ENCODE measurements at places on chromosomes 12 and 14.
A peak's percentile ranks its signal among the peaks of the same experiment; 100 is the strongest.

DNA sequence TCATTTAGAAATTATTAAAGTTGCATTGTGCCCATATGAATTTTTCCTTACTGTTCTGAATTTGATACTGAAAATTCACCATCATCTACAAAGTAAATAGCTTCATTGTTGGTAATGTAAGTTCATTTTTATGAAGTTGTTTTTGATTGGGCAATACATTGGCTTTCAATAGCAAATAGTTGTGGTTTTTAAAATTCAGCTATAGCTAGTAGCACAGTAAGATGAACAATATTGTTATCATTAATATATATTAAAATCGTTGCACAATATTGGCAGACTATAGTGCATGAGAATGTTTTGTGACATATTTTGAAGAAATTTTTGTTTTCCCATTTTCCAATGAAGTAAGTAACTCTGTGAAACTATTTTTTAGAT is 575.0 kb downstream of the PRKD1 start:
- no peak for DNase-seq

- DNase-seq: no peak
Observed at GRCh38 chr12:16072678-16073077, 161.5 kb downstream of the DERA start.

DNA sequence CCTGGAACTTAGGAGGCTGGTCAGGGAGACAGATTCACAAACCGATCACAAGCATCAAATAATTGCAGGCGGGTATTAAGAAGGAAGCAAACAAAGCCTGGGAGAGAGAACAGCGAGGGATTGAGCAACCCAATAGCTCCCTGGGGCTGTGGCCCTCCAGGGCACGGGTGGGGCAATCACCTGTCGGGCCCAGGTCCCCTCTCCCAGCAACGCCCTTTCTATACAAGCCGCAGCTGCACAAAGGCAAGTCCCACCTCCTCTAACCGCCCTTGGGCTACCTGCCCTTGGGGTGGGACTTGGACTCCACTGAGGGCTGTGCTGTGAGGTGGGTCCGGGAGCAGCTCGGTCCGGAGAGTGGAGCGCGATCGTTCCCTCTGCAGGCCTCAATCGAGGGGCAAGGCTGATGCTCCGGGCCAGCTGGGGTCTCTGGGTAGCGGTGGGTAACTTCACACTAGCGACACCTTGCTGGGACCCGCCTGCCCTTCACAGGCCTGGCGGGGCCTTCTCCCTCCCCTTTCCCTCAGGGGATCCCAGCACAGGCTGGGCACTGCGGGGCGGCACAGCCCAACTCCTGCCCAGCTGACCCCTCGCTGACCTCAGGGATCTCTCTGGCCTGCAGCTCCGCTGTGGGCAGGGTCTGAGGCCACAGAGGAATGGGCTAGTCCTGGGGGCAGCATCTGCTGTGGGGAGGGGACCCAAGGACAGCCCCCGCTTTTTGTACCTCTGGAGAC is 8.0 kb downstream of the PHB2 start:
- no peak for DNase-seq

GRCh38 chr14:54450535-54450934 is 9.4 kb upstream of the CNIH1 start:
- DNase-seq: no peak

DNA sequence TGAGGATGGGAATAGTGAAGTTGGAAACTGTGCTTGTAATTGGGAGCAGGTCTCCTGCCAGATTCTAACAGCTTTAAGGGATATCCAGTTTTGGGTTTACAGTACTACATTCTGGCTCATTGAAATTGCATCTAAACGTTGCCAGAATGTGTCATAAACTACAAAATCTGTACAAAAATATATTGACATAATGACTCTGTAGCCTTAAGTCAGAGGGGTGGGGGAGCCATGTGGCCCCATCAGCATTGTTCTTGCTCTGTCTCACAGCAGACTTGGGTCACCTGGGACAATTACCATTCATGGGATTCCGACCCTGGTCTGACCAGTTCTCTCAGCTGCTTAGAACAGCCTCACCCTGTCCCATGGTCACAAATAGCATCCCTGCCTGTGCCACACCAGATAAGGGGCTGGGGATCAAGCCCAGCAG is 43.3 kb upstream of the MED13L start:
- no peak for DNase-seq

- no peak for DNase-seq
Observed at GRCh38 chr14:68521961-68522509, 270.8 kb downstream of the ZFP36L1 start.

DNA sequence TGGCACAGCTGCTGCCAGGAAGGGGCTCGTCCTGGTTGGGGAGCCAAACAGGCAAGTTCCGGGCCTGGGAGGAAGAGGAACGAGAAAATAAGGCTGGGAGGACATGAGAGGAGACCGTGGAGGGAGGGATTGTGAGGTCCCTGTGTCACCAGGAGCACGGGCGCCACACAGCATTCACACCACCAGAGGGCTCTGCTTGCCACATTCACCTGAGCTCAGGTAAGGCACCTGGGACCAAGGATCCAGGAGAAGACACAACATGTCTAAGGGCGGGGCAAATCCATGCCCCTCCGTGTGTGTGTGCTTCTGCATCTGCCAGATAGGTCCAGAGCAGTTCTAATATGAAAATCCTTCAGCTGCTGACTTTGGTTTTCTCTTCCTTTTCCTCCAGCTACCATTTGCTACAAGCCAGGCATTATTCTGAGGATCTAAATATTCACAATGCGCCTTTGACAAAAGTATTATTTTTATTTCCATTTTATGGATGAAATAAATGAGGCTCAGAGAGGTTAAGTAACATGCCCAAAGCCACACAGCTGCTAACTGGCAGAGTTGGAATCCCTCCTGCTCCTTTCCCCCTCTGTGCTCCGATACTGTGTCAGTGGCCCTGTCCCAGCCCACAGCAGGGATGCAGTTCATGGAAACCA is 14.6 kb downstream of the RAPGEF3 start:
- DNase-seq: peak; percentile 68

DNA sequence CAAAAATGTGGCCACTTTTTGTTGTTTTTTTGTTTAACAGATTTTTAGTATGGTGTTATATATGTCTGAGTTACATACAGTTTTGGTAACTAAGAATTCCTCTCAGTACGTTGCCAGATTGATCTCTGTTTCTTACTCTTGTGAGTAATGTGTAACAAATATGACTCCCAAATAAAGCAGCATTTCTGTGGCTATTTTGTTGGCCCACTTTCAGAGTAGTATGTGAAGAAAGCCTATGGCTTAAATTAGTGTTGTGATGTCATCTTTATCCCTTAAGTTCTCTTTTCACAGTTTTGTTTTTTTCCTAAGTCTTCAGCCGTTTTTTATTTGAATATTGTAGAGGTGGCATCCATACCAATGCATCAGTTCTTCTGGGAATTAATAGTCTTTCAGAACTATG is 10.7 kb downstream of the PCNX4 start:
- DNase-seq: no peak

GRCh38 chr12:101813117-101813516 is 17.6 kb downstream of the GNPTAB start:
- DNase-seq: no peak

GRCh38 chr14:57287745-57288144 is 19.0 kb downstream of the AP5M1 start:
- DNase-seq: no peak

DNA sequence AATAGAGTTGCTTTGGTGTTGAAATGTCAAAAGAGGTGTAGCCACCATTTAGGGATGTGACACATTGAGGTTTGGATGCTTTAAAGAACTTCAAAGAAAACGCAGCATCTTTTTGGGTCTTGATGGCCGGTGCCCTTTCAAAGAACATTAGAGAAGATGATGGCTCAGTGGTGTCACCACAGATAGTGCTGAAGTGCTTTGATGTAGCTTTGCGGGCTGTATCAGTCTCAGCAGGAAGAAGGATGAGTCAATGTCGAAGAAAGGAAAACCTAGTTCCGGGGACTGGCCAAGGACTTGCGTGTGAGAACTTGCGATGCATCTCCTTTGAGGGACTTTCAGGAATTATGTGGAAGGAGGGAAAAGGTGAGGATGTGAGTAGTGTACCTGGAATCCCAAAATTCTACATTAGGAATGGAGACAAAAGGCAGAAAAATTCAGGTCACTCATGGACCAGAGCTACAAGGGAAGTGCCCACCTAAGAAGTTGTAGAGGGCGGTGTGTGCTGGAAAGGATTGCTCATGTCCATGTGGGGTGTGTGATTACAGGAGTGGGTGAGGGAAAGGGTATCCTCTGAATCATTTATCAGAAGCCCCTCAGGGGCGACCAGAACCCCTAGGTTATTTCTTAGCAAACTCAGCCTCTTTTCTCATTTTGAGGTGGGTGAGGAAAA is 39.7 kb upstream of the GZMB start:
- DNase-seq: peak; percentile 57

GRCh38 chr12:31897781-31898503 is 61.3 kb upstream of the RESF1 start:
- no peak for DNase-seq

- DNase-seq: no peak
Observed at GRCh38 chr12:6390084-6390799, 6.3 kb downstream of the LTBR start.

DNA sequence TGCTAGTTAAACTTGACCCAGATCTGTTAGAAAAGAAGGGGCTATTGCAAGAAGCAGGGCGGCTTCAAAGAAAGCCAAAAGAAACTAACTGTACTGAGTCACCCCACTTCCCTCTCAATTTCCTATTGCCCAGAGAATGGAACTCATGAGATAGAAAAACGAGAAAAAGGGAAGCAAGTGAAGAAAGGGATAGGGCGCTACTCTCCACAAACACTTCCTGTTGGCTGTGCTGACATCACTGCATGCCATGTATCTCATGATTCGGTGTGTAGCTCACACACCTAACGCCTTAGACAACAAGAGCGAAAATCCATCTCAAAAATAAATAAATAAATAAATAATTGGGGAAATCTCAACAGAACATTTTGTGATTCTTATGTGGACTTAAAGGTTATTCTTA is 13.0 kb upstream of the P2RX4 start:
- DNase-seq: no peak

DNA sequence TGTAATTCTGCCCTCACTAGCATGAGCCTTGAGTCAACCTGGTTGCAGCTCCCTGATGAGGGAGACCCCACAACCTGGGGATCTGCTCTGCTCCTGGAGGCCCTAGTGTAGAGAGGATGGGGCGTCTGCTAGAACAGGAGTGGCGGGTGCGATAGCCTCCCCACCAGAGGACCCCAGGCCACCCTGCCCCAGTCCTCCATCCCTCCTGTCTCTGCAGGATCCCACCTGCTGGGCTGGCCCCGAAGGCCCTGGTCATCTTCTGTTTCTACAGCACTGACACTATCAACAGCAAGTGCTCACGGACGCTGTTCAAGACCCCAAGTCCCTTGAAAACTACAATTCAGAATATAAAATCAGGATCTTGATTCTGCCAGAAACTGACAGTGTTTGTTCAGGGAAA is 15.2 kb downstream of the ANHX start:
- no peak for DNase-seq

GRCh38 chr12:44307506-44308168 is 471.8 kb downstream of the TMEM117 start:
- DNase-seq: no peak

- DNase-seq: no peak
Observed at GRCh38 chr14:22753586-22753985, 12.9 kb upstream of the OXA1L start.

- no peak for DNase-seq
Observed at GRCh38 chr12:46556105-46556559, 183.6 kb upstream of the SLC38A2 start.

DNA sequence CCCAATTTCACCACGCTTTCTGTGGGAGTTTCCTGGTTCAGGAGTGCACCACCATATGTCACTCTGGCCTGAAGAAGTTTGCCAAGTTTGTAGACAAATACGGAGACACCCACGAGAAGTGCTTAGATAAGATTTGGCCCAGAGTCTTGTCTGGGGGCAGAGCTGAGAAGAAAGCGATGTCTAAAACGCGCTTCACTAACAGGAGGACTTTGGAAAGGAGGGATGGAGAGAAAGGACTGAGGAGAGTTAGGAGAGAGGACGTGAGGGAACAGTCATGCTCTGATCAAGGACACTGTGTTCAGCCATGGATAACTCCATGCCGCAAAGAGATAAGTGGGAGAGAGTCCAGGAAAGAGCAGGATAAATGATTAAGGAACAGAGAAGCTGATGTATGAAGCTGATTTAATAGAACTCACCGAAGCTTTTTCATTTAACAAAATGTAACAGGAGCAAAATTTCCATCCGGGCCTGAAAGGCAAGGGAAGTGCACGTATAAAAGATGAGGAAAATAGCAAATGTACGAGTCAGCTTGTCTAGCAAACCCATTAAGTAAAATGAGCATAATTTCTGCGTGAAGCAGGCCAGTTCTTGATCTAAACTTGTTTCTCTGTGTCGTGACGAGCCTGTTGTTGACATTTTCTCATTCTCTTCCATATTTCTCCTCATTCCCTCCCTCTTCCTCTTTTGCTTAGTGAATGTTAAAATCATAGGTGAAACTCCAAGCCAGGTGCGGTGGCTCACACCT is 23.4 kb upstream of the MAP3K9 start:
- no peak for DNase-seq

- DNase-seq: no peak
Observed at GRCh38 chr12:25830456-25830855, 128.0 kb upstream of the RASSF8 start.

GRCh38 chr12:9928607-9929006 is 3.6 kb downstream of the CLEC2A start:
- no peak for DNase-seq

GRCh38 chr12:66623455-66623854 is 55.4 kb downstream of the GRIP1 start:
- no peak for DNase-seq

DNA sequence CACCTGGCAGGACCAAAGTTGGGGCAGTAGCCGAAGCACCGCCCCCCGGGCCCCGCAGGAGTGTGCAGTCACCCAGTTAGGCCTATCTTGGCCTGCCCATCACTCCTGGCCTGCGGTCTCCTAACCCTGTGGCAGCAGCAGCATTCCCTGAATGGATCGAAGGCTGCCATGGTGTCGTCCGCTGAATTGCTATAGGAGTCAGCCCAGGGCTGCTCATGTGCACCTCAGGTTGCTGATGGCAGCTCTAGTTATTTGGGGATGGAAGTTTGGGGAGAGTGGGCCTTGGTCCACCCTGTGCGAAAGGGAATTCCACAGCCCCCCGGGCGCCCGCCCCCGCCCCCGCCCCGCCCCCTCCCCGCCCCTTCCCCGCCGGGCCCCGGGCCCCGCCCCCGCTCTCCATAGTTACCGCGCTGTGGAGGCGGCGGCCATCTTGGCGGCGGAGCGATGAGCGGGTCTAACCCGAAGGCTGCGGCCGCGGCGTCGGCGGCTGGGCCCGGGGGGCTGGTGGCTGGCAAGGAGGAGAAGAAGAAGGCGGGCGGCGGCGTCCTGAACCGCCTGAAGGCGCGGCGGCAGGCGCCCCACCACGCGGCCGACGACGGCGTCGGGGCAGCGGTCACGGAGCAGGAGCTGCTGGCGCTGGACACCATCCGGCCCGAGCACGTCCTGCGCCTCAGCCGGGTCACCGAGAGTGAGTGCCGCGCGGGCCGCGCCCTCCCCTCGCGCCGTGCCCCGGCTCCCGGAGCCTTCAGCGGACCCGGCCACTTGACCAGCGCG is at the start of gene UNC119B:
TSS of gene UNC119B (plus strand) at position 428 of the 774 bp plus-strand sequence. CDS start at position 445, 17 bp downstream.
- DNase-seq: peak; percentile 70

- DNase-seq: peak; percentile 13
Observed at GRCh38 chr14:101665478-101666078, 95.9 kb upstream of the PPP2R5C start.

GRCh38 chr12:93638095-93638494 is 39.1 kb upstream of the CRADD start:
- no peak for DNase-seq
